ENCODE measurements at places on chromosomes 6 and 20.

DNA sequence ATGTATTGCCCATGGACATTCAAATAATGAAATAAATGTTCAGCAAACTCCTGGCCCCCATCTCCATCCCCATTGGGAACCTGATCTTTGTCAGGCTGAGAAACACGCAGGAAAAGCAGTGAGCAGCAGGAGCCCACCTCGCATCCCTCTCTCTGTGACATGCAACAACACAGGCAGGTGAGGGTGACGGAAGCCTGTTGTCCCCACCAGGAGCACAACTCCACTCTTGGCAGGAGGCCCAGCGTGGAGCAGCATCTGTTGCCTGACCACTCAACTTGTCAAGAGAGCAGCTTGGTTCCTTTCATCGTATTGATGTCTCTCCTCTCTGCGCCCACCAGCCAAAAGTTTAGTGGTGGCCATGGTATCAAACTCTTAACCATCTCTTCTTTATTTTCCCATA lies 586.9 kb upstream of the ARID1B start:
- ATAC-seq = no peak

DNA sequence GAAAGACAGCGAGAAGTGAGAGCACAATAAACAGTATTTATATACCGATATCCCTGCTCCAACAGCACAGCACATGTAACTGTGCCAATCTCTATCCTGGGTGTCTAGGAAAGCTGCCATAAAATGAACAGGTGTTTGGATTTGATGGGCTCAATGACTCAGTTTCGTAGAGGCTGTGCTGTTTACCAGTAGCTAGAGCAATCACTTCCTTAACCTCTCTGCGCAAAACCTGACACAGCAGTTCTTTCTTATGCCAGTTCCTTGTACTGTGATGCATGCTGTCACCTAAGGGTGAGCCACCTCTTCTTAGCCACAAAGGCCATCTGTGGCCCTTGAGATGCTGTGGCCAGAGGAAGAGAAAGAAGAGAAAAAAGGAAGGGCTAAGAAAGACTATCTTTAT lies 59.3 kb downstream of the SHPRH start:
- ATAC-seq = no peak

- ATAC-seq = no peak
These were observed 32.6 kb downstream of the MRPL14 start for GRCh38 chr6:44094403-44095242.

GRCh38 chr6:2854396-2854982 lies 12.8 kb upstream of the SERPINB1 start:
- no peak for ATAC-seq

GRCh38 chr6:5150551-5151075 lies 65.5 kb downstream of the PPP1R3G start:
- ATAC-seq = no peak

DNA sequence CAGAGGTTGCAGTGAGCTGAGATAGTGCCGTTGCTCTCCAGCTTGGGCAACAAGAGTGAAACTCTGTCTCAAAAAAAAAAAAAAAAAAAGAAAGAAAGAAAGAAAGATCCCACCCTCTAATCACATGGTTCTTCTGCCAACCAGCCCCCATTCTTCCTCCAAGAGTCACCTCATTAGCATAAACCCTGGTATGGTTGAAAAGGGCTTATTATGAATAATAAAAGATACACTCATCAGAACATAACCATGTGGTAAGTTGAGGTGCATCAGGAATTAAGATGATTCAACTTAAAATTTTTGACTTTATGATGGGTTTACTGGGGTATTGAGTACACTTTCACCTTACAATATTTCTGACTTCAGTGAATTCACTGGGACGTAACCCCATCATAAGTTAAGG lies 793 bp upstream of the TRIM40 start:
- no peak for ATAC-seq

DNA sequence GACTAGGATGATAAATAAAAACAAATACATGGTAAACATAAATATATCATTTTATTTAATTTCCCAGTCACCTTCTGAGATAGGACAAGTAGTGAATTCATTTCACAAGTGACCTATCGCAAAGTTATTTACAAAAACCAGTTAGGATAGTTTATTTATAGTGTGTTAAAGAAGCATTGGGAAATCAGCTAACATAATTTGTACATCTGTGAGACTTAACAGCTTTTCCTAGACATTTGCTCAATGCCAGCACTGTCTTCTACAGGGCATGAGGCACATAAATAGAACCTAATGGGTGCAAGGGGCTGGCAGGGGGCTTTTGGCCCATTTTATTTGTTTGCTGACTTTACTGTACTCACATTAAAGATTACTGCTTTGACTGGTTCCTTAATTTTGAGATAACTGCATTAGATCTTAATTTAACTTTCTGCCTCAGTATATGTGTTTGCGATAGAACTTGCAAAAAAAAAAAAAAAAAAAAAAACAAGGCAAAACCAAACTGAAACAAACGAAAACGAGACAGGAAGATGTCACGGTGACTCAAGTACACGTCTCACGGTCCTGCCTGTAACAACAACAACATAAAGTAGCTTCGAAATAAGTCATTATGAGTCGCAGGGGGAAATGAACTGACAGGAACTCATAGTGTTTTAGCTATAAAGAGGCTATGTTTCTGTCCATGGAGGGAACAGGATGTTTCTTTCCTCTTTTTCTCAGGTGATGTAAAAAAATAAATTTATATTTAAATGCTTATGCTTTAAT lies 133.7 kb upstream of the GMDS start:
- no peak for ATAC-seq

DNA sequence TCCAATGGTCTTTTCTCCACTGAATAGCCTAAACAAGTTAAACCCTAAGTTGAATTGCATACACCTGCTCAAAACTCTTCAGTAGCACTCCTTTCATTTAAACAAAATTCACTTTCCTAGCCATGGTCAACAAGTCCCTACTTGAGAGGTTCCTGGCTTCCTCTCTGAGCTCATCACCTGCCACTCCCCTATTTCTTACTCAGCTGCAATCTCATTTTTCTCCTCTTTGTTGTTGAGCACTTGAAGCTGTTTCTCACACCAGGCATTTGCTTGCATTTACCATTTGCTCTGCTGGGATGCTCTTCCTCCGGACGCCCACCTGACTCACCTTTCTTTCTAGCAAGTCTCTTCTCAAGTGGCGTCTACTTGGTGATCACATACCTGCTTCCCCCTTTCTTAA lies 38.5 kb downstream of the EDN1 start:
- no peak for ATAC-seq

Measured in motor neuron (in vitro differentiated cells).